ENCODE measurements at places on chromosomes 5 and 9. TPM values are rescaled to one million over a fixed set of nuclear protein-coding genes. Genes with fewer than 3 reads are reported as not detected.
A peak's percentile ranks its signal among the peaks of the same experiment; 100 is the strongest.

GRCh38 chr9:137705443-137705863, 86.6 kb downstream of the EHMT1 start:
- DNase-seq = peak; percentile 51

DNA sequence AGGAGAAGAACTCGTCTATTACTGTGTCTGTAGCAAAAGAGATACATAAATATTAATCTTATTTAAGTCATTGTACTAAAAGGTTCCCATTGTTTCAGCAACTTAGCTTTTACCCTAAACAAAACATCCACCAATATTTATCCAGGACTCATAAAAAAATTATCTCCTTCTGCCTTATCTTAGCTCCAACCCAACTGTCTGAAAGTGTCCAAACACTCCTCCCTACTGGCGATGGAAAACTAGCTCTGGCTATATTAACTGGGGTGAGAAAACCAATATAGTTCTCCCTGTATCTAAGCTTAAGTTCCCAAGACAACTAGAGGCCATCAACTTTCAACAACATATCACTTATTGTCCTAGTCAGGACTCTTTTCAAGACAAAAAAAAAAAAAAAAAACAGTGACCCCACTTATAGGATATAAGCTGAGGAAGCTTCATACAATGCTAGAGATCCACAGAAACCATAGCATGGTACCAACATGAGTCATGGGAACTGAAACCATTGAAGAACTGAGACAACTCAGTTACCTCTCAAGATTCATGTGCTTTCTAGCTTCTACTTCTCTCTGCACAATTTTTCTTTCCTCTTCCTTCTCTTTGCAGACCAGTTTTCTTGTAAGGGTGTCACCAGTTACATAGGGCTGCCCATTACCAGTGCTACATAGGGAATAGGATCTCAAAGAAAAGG, 150.7 kb upstream of the RASA1 start:
- no peak for DNase-seq

DNA sequence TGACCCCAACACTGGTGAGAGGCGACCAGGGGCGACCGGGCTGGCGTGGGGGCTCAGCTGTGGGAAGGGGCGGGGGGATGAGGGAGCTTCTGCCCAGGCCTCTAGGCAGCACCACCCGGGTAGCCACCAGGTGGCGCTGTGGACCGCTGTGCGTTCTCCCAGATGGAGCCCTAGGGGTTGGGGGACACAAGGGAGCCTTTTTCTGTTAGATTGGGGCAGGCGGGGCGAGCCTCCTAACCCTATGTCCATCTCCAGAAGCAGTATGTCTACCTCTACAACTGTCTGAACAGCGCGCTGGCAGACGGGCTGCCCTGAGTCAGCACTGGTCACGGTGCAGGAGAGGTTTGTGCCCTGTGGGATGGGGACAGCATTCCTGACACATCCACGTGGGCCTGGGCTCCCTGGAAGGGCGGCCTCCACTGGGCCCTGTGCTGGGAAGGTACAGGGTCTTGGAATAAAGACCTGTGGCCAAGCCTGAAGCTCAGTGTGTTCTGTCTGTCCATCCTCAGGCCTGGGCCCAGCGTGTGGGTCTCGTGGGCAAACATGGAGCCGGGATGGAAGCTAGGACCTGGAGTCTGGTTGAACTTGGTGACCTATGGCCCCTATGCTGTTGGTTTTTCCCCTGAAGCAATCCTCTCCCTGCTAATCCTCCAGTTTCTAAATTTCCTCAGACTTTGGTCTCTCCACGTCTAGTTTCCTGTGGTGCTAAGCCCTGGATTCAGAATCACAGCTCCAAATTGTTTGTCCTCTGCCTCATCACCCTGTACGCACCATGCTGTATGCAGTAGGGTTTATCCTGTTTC, 23.1 kb upstream of the SPTLC1 start:
- peak; percentile 73 for DNase-seq

- peak; percentile 27 for DNase-seq
These were observed 244.1 kb downstream of the ADGRV1 start for GRCh38 chr5:90802474-90803317.

DNA sequence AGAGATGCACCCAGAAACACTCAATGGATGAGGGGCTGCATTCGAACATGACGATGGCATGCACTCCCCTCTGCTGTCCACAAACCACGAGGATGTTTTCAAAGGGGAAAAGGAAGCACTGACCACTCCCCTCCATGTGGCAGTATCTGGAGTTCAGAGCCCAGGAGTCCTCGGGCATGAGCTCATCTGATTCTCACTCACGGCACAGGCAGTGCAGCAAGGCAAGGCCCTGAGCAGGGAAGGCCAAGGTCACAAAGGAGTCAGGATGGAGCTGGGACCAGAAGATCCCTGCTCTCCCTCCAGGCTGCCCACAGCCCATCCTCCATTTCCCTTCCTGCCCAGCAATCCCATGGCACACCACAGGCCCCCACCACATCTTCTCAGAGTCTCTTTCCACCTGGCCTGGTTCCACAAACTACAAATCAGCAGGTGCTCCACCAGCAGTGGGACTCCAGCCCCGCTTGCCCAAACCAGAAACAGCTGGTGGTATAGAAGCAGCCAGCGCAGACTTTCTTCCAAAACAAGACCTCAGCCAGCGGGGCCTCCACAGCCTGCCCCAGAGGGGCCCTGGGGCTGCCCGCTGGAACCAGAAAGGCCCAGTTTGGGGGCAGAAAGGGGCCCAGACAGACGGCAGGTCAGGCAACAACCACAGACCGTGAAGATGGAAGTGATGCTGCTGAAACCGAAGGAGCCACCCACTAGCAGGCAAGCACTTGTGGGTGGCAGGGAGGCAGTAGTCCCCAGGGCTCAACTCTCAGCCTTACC, 12.2 kb downstream of the TNIP1 start:
- no peak for DNase-seq

DNA sequence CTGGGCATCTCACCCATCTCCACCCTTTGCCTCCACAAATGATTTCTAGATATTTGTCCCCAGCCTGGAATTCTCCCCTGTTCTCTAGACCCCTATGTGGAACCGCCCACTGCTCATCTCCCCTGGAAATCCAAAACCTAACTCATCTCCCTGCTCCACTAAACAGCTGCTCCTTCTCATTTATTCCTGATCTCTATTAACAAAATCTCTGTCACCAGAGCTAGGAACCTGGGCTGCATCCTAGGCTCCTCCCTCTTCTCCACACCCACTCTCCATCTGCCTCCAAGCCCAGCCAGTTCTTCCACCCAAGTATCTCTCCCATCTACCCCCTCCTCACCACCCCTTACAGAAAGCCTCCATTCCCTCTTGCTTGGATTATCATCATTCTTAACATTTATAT, 24.0 kb upstream of the SYNPO start:
- DNase-seq = no peak

DNA sequence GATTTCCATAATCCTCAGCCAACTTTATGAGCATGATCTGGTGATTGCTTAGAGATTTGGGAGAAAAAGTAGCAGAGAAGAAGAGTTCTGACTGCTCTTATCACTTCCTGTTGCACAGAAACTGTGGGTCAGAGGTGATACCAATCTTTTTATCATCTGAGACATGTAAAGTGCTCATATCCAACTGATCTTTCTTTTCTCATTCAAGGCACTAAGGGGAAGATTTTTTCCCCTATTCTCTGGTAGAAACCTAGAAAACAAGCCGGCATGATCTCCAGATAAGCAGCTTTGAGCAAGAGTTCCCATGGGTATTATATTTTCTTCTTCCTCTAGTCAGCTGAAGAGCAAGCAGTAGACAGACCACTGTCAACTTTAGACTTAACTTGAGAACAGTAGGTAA, 29.0 kb upstream of the GPR150 start:
- no peak for DNase-seq

- no peak for DNase-seq
These were observed 189.6 kb downstream of the PIK3R1 start for GRCh38 chr5:68405026-68405684.

DNA sequence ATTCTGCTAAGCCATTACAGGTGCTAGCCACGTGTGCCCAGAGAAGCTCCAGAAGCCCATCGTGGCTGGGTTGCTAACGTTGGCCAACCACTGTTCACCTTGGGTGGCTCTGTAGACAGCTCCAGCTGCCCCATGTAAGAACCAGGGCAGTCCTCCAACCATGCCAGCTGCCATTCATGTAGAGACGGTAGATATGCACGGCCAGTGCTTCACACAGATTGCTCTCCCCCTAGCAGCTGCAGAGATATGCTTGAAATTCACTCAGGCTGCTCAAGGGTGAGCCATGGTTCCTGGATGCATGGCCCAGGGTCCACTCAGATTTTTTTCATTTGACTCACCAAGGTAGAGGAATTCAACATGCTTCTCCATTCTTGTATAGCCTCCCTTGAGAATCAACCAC, 31.0 kb downstream of the GADD45G start:
- DNase-seq = no peak

DNA sequence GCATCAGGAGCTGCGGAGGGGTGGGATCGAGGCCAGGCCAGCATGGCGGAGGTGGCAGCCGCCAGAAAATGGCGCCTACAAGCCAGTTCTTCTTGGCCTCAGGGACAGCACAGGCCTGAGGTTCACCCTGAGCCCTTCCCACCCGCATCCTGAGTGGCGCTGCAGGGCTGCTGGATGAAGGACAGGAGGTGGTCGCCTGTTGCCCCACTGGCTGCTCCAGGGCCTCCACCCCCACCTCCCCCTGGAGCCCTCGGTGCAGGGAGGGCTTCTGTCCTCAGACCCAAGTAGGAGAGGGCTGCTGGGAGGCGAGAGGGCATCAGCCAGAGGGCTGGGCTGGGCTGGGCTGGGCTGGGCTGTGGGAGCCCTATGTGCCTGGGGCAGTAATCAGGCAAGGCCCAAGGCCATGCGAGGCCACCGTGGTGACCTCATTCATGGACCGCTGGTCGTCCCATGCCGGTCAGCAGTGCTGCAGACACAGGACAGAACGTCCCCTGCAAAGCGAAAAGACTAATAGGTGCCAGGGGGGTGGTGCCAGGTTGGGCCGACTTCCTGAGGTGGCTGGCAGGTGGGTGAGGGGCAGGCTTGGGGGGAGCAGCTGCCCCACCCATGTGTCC, 13.8 kb downstream of the GPSM1 start:
- no peak for DNase-seq

GRCh38 chr9:35891646-35892045, 14.4 kb upstream of the HRCT1 start:
- DNase-seq = no peak

DNA sequence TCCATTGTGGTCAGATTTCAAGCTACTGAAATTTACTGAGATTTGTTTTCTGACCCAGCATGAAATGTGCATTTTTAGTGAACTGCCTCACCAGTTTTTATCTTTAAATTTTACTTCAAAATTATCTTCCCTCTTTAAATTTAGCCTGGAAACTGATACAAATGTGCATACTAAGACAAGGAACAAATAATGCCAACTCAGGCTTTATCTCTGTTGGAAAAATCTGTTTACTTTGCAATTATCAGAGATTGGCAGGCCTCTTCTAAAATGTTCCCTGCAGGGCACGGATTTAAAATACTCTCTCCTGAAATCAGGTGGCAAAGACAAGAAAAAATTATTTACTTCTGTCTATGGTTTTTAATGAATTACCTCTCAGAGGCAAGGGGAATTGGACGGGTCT, 151.0 kb upstream of the PTCH1 start:
- DNase-seq = no peak

DOCK8 gene
- 207 TPM for total RNA-seq

IL13 gene
- total RNA-seq = 1.4 TPM

GGTA1 gene
- total RNA-seq = 0.23 TPM

SHISAL2B gene
- not detected for total RNA-seq

ZNF879 gene
- 5.1 TPM for total RNA-seq

MRPL36 gene
- 17.1 TPM for total RNA-seq

AK6 gene
- total RNA-seq = 10.8 TPM

AMBP gene
- total RNA-seq = not detected
